ENCODE measurements at places on chromosomes 2 and 18. TPM values are rescaled to one million over a fixed set of nuclear protein-coding genes. Genes with fewer than 3 reads are reported as not detected.

Gene GPR35
- total RNA-seq: 3.4 TPM

Gene CACNB4
- total RNA-seq: 0.48 TPM

Gene G6PC2
- total RNA-seq: not detected

Gene CSRNP3
- not detected for total RNA-seq

GRCh38 chr18:53785811-53786210 is 438.7 kb downstream of the MBD2 start:
- no peaks in the 10 kb centered on the region for H3K36me3 ChIP-seq
- no peaks in the 10 kb centered on the region for H3K4me1 ChIP-seq
- H3K27me3 ChIP-seq: no peaks in the 10 kb centered on the region
- DNase-seq: no peak
- H3K4me3 ChIP-seq: no peak overlapping the region

DNA sequence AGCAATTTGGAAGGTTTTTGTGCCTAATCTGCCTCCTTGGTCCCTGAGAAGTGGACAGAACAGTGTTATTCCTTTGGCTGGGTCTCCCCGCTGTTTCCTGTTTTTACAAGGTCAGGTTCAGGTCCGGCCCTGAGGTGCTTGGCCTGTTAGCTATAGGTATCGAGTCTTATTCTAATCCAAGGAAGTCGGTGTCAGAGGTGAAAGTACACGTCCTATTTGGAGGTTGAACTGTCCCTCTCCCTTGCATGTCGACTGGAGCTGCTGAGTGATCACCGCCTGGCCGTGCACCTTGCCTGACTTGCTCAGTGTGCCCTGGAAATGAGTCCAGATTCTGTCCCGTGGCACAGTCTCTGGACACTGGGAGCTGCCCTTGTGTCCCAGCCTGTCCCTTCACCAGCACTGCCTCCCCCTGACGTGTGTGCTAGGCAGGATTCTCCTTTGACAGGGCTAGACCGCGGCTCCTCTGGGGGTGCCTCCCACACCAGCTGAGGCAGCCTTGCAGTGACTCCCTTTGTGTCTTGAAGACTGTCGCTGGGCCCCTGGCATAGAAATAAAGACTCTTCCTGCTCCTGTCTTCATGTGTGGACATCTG is 65.7 kb upstream of the RBM44 start:
- H3K4me1 ChIP-seq: peaks cover 68% of the 10 kb centered on the region
- H3K4me3 ChIP-seq: no peak overlapping the region
- H3K36me3 ChIP-seq: peaks cover 24% of the 10 kb centered on the region

- DNase-seq: no peak
- peak overlapping the region; percentile 100 for H3K27ac ChIP-seq
- H3K27me3 ChIP-seq: no peaks in the 10 kb centered on the region
- peak overlapping the region; percentile 68 for H3K4me3 ChIP-seq
- H3K36me3 ChIP-seq: peaks cover under 1% of the 10 kb centered on the region
Observed at GRCh38 chr18:9096007-9096371, 6.5 kb upstream of the NDUFV2 start.

DNA sequence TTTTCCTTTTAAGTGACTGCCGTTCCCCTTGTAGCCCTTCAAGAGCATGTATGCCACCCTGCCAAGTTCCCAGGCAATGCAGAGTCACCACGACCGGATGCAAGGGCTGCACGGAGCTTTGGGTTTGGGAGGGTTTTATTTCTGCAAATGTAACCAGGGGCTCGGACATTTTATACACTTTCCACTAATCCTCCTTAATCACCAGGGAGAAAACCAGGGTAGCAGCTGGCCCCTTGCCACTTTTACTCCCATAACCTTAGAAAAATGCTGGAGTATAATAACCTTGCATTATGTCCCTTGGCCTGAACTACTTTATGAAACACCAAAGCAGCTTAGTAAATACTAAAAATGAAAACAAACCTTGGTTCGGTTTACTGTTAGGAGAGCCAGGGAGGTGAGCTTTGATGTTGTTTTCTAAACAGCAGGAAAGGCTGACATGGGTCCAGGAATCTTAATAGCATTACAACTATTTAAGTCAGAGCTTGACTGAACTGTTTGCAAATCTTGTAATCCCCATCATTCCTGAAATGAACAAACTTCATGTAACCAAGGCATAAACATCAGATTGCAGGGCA is 152.8 kb upstream of the RIOK3 start:
- no peak for DNase-seq
- no peak overlapping the region for H3K4me3 ChIP-seq
- H3K27ac ChIP-seq: no peak overlapping the region
- no peaks in the 10 kb centered on the region for H3K36me3 ChIP-seq
- no peaks in the 10 kb centered on the region for H3K27me3 ChIP-seq

GRCh38 chr2:12918138-12918834 is 201.6 kb downstream of the TRIB2 start:
- H3K4me3 ChIP-seq: no peak overlapping the region
- no peaks in the 10 kb centered on the region for H3K36me3 ChIP-seq

DNA sequence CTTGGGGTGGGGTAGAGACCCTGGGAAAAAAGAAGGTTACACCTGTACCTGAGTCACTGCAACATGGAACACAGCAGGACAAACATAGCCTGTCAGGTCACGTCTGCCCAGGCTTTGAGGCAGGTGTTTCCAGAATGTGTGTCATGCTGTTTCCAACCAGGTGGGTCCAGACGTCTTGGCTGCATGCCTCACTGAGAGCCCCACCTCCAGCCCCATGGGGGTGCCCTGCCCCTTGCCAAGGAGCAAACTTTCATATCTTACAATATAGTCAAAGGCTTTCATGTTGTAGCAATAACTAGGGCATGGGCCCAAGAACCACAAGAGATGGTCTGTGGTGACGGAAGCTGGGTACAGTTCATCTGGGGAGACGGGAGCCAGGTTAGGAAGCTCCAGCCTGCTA is 499.7 kb downstream of the BCL11A start:
- H3K4me3 ChIP-seq: no peak overlapping the region
- H3K4me1 ChIP-seq: no peaks in the 10 kb centered on the region
- H3K27me3 ChIP-seq: no peaks in the 10 kb centered on the region

DNA sequence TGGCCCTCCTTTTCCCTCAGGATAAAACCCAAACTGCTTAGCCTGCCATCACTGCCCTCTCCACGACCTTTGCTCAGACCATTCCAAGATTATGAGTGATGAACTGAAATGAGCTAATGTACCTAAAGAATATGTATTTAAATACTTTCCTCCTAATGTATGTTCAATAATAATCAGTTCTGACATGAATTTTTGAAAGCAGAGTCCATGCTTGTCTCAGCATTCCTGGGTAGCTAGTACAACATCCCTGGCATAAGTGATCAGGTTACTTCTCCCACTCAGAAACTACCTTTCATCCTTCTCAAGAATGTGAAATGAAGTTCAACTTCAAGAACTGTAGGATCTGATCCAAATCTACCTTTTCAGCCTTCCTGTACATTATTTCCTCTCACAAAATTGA is 103.6 kb downstream of the UNC80 start:
- no peaks in the 10 kb centered on the region for H3K36me3 ChIP-seq
- H3K27ac ChIP-seq: no peak overlapping the region
- no peak overlapping the region for H3K4me3 ChIP-seq

- no peak overlapping the region for H3K4me3 ChIP-seq
- H3K27ac ChIP-seq: no peak overlapping the region
- no peaks in the 10 kb centered on the region for H3K4me1 ChIP-seq
- no peaks in the 10 kb centered on the region for H3K36me3 ChIP-seq
Observed at GRCh38 chr2:226483745-226484619, 315.6 kb downstream of the IRS1 start.

DNA sequence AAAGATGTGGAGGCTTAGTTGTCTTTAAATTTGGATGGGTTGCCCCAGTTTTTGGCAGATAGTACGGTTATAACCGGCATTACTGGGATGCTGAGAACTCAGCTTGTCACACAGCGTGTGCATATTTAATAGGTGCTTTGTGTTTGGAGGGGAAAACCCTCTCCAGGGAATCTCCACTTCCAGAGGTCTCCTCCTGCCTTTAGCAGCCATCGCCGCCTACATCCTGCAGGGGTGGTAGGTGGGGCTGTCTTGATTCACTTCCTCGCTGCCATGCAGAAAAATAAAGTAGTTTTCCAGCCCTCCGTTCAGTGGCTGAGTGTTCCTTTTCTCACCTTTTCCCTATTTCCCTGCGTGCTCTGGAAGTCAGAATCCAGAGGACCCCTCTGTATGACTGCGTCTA is 76.4 kb downstream of the ITGB1BP1 start:
- no peak overlapping the region for H3K27ac ChIP-seq
- H3K4me1 ChIP-seq: no peaks in the 10 kb centered on the region
- DNase-seq: no peak
- no peak overlapping the region for H3K4me3 ChIP-seq
- peaks cover 6% of the 10 kb centered on the region for H3K27me3 ChIP-seq

- no peaks in the 10 kb centered on the region for H3K4me1 ChIP-seq
- DNase-seq: no peak
- H3K27ac ChIP-seq: no peak overlapping the region
- peaks cover 10% of the 10 kb centered on the region for H3K27me3 ChIP-seq
- no peak overlapping the region for H3K4me3 ChIP-seq
- peaks cover 3% of the 10 kb centered on the region for H3K36me3 ChIP-seq
Observed at GRCh38 chr2:226431288-226431948, 368.2 kb downstream of the IRS1 start.

DNA sequence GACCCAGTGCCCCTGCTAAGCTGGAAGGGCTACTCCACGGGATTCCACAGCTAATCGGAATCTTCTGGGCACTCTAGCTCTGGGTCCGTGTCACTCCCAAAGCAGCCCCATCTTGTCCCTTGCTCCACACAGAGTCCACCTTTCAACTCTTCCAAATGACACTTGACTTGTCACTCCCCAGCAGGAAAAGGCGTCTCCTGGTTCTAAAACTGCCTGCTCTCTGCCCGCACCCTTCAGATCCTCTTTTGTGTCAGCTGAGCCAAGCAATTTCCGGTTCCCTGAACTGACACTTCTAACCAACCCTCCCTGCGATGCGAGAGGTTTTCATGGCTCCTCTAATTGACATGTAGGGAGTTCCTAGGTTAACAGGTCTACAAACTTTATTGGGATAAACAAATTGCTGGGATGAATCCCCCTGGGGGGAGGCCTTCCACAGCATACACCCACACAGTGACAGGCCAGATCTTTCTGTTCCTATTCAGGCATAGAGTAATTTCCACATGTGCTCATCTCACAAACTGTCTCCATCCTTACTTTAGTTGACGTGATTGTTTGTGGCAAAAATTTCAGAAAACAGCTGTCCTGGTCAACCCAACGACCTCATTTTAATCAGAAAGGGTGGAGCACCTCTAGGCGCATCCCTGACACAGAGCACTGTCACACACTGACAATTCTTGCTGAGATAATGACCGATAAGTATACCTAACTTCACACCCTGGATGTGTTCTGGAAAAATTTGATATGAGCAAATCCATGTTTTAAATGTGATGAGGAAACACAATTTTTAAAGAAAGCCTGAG is 104.9 kb downstream of the RBMS1 start:
- H3K4me1 ChIP-seq: peaks cover 80% of the 10 kb centered on the region
- no peaks in the 10 kb centered on the region for H3K36me3 ChIP-seq
- DNase-seq: peak; percentile 69
- no peaks in the 10 kb centered on the region for H3K27me3 ChIP-seq

GRCh38 chr2:220833446-220833845 is 738.7 kb downstream of the EPHA4 start:
- H3K27me3 ChIP-seq: no peaks in the 10 kb centered on the region
- no peak overlapping the region for H3K4me3 ChIP-seq

DNA sequence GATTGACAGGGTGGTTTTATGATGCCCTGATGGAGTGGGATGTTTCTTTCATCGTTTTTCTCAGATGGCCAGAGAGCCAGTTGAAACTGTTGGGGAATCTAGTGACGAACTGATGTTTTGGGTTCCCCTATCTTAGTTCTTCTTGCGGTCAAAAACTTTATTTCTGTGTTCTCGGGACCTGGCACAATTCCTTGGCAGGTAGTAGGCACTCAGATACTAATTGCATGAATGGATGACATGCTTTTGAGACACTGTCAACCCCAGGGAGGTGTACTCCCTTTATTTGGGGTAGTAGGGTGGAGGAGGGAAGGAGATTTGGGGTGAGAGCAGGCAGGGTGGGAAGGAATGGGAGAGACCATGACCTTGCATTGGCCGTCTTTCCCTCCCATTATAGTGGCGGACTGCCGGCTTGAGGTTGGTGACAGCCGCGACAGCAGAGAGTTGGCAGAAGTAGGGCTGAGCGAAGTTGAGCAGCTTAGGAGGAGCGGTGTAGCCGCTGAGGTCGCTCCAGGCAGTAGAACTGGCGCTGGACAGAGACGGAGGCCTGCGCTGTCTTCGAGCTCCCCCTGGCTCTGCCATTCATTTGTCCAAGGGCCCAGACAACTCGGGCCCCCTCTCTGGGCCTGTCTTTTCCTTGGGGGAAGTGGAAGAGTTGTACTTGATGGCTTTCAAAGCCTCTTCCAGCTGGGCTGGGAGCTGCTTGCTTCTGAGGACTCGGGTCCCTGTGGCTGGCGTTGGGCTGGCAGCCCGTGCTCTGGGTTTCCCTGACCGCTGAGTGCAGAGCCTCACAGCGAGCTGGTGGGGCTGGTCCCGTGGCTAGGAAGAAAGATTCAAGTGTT is 2.6 kb downstream of the TET3 start:
- DNase-seq: peak; percentile 74
- peaks cover 61% of the 10 kb centered on the region for H3K4me1 ChIP-seq
- H3K27me3 ChIP-seq: no peaks in the 10 kb centered on the region
- peak overlapping the region; percentile 82 for H3K4me3 ChIP-seq
- H3K27ac ChIP-seq: peak overlapping the region; percentile 95

DNA sequence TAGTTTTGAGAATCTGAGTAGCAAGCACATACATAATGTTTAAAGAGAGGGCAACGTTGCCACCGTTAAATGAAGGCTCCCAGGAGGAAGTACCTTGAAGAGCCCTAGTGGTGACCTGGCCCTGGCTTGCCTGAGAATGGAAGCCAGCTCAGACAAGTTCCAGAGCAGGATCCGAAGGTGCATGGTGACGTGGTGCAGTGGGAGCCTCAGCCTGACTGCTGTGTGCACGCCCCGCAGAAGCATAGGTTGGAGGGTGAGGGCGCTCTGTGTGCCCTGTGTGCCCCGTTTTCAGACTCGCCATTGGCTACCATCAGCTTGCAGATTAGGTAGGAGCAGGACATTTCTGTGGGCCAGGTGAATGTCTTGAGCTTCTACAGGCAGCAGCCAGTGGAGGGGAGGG is 68.2 kb downstream of the ZNF407 start:
- H3K36me3 ChIP-seq: peaks cover 3% of the 10 kb centered on the region
- no peak overlapping the region for H3K27ac ChIP-seq
- no peaks in the 10 kb centered on the region for H3K27me3 ChIP-seq
- no peak for DNase-seq

GRCh38 chr2:104690255-104690984 is 163.5 kb upstream of the POU3F3 start:
- H3K36me3 ChIP-seq: no peaks in the 10 kb centered on the region
- no peaks in the 10 kb centered on the region for H3K4me1 ChIP-seq
- no peak overlapping the region for H3K4me3 ChIP-seq

GRCh38 chr2:241912021-241912555 is 42.6 kb downstream of the RTP5 start:
- no peaks in the 10 kb centered on the region for H3K27me3 ChIP-seq
- DNase-seq: no peak
- H3K27ac ChIP-seq: no peak overlapping the region
- no peaks in the 10 kb centered on the region for H3K4me1 ChIP-seq
- peaks cover 9% of the 10 kb centered on the region for H3K36me3 ChIP-seq

- no peak overlapping the region for H3K4me3 ChIP-seq
- peaks cover 7% of the 10 kb centered on the region for H3K4me1 ChIP-seq
- peaks cover 2% of the 10 kb centered on the region for H3K27me3 ChIP-seq
- no peak for DNase-seq
- no peaks in the 10 kb centered on the region for H3K36me3 ChIP-seq
Observed at GRCh38 chr2:197606180-197606579, 69.2 kb downstream of the RFTN2 start.
